Hindlimb muscle (tissue), 1 donor: ENCODE measurements at places on chromosomes 13 and 19.
A peak's percentile ranks its signal among the peaks of the same experiment; 100 is the strongest.

DNA sequence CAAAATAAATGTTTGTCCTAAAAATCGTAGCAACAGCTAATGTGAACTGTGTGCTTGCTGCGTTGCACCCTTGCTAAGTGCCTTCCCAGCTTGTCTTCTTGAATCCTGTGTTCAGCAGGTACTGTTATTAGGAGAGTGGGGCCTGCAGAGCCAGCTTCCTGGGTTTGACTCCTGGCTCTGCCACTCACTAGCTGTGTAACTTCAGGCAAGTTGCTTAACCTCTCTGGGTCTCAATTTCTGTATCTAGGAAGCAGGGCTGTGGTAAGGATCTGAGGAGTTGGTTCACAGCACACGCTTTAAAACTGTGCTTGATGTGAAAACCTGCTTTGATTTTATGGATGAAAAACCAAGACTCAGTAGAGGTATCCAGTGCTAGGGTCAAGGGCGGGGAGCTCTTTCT, 10.0 kb downstream of the NFIX start:
- no peak for DNase-seq

GRCh38 chr13:106349080-106349931, 186.2 kb downstream of the EFNB2 start:
- DNase-seq, result no peak

- no peak for DNase-seq
These were observed 15.2 kb upstream of the SLC25A30 start for GRCh38 chr13:45433381-45433790.

- no peak for DNase-seq
These were observed 3.1 kb upstream of the TSHZ3 start for GRCh38 chr19:31352296-31352781.

GRCh38 chr13:25232937-25233515, 54.3 kb downstream of the MTMR6 start:
- DNase-seq, result no peak

GRCh38 chr13:38941353-38941945, 49.2 kb downstream of the STOML3 start:
- DNase-seq, result no peak

- no peak for DNase-seq
These were observed 10.9 kb downstream of the EXOC3L2 start for GRCh38 chr19:45234089-45234869.

- no peak for DNase-seq
These were observed 17.6 kb downstream of the ADAT3 start for GRCh38 chr19:1922803-1923202.

DNA sequence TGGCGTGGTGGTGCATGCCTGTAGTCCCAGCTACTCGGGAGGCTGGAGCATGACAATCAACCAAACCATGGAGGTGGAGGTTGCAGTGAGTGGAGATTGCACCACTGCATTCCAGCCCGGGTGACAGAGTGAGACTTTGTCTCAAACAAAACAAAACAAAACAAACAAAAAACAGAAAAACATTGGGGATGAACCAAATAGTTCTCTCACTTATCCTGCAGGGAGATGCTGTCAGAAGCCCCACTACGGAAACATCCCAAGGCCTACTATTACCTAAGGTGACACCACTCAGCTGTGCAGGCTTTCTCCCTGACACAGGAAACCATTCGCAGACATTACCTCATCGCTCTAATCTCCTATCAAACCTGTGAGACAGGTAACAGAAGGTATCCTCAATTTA, 113.5 kb downstream of the FOXO1 start:
- no peak for DNase-seq

GRCh38 chr19:4524808-4525562, 6.7 kb upstream of the PLIN4 start:
- no peak for DNase-seq

DNA sequence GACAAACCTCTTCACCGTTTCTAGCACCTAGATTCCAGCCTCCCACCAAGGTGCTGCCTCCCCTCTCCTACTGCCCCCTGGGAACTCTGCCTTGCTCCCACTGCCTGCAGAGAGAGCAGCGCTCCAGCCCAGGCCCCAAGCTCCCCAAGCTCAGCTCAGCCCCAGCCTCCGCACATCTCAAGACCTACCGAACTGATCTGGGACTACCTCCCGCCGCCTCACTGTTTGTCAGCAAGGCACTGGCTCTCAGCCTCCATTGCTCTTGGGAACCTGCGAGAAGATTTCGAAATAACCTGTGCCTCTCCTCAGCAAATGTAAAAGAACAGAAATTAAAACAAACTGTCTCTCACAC, 92.4 kb upstream of the GPR183 start:
- no peak for DNase-seq

DNA sequence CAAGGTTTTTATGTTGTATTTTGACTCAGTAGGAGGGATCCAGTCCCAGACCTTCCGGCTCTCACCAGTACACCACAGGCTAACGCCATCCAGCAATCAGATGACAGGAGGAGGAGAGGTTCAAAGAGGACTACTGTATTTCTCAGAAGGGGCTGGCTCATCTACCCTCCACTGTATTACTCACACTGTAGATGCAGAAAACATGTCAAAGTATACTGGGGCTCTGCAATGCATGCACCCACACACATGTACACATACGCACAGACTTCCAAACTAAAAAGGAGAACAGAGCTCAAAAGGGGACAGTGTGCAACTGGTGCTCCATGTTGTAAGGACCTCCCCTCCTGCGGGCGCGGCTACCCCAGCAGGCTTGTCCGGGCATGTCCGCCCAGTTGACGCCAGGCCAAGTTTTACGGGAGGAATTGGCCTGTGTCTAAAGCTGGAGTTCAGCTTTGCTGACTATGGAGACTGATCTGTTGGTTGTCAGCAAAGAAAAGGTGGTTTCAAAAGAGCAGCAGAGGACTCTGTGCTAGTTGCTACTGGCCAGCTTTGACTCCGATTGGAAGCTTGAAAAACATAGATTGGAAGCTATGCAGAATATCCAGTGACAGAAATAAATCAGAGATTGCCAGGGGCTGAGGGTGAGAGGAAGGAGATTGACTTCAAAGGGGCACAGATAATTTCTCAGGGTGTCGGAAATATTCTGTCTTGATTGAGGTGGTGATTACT, 314.2 kb downstream of the DLEU7 start:
- peak; percentile 71 for DNase-seq

- no peak for DNase-seq
These were observed 113.0 kb upstream of the ARGLU1 start for GRCh38 chr13:106680796-106681472.

DNA sequence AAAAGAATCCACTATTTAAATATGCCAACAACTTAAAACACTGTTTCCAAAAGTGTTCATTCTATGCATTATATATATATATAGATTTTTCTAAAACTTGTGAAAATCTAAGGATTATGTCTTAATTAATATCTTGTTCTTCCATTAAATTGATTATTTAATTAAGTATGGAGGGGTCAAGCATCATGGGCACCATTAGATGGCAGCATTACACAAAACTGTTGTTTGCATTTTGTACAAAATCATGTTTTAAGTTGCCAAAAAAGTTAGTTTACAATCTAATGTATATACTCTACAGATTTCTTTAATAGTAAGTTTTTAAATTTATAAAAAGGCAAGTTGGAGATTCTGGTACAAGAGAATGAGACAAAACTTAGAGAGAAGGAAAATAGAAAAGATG, 213.2 kb upstream of the EDNRB start:
- no peak for DNase-seq
